ENCODE measurements at places on chromosomes 1 and 21.

GRCh38 chr1:14878124-14878523, 275.4 kb upstream of the TMEM51 start:
- DNase-seq: no peak

DNA sequence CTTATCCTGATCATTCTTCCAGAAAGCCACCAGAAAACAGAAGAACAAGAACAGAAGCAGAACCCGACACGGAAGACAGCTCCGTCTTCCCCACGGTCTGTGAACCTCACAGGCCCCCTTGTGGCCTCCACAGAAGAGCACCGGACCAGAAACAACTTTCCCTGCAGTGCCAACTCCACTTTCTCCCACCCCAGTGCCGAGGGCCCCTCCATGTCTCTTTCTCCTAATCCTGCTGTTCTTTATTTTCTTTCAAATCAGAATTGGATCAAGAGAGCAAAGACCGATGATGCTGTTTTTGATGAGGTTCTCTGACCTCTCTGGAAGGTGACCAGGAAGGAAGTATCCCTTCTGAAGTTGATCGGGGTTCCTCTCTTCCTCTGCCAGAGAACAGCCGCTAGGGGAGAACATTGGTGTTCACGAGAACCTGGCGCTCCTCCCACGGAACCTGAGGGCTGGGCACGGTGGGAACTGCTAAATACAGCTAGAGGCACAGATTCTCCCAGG, 58.9 kb upstream of the CTTNBP2NL start:
- no peak for DNase-seq

- no peak for DNase-seq
Measured at GRCh38 chr21:46150491-46151121, 4.8 kb downstream of the FTCD start.

- DNase-seq: no peak
Measured at GRCh38 chr1:9503001-9503675, 36.1 kb upstream of the SLC25A33 start.

GRCh38 chr1:231125972-231126580, 35.8 kb upstream of the TRIM67 start:
- no peak for DNase-seq

- no peak for DNase-seq
Measured at GRCh38 chr1:214917081-214917635, 165.4 kb upstream of the KCNK2 start.

GRCh38 chr1:179066471-179066870, 15.4 kb upstream of the TOR3A start:
- DNase-seq: no peak

DNA sequence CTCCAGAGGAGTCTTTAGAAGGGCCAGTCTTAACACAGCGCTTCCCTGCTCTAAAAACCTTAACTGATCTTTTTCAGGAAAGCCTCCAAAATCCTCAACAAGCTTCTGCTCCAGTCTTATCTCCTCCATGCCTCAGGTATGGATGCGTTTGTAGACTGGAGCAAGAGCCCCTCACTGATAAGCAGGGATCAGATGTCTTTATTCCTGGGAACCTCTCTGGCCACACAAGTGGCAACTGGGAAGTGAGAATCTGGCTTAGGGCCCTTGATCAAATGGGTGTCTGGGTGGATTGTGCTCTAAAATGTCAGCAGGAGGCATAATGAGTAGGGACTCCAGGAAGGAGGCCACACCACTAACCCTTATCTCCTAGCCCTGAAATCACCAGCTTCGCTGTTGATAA, 1.4 kb downstream of the ZBTB8A start:
- no peak for DNase-seq
